ENCODE measurements at places on chromosomes 7 and 10.

- no peak for DNase-seq
These were observed 21.3 kb downstream of the CFAP46 start for GRCh38 chr10:132921086-132921485.

GRCh38 chr7:149304006-149304405, 42.0 kb downstream of the ZNF783 start:
- DNase-seq, result no peak

DNA sequence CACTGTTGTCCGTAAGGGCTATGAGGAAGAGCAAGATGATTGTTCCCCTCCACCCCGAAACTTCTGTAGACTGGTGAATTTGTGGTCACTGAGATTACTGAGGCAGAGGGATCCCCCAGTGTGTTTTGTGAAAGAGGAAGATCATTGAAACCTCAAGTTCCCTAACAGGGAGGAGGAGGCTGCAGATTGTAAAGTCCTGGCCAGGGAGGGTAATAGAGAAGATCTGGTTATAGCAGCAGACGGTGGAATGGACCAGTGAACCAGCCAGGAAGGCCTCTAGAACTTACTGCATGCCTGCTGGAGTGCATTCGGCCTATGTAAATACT, 31.1 kb downstream of the LMTK2 start:
- no peak for DNase-seq

DNA sequence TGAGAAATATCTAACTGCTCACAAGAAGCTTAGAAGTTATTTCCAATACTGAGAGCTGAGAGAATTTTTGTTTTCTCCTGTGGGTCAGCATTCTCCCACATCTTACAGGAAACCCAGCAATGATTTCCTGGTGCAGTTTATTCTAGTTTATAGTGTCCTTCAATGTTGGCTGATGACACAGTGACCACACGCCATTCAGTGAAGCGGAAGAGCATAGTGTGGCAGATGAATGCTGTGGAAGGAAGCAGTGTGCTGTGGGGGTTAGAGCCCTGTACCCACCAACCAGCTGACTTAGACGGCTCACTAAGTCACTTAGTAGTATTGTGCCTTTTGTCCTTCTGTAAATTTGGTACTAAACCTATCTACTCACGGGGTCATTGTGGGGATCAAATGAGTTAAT, 1.4 kb upstream of the TMEM26 start:
- no peak for DNase-seq

DNA sequence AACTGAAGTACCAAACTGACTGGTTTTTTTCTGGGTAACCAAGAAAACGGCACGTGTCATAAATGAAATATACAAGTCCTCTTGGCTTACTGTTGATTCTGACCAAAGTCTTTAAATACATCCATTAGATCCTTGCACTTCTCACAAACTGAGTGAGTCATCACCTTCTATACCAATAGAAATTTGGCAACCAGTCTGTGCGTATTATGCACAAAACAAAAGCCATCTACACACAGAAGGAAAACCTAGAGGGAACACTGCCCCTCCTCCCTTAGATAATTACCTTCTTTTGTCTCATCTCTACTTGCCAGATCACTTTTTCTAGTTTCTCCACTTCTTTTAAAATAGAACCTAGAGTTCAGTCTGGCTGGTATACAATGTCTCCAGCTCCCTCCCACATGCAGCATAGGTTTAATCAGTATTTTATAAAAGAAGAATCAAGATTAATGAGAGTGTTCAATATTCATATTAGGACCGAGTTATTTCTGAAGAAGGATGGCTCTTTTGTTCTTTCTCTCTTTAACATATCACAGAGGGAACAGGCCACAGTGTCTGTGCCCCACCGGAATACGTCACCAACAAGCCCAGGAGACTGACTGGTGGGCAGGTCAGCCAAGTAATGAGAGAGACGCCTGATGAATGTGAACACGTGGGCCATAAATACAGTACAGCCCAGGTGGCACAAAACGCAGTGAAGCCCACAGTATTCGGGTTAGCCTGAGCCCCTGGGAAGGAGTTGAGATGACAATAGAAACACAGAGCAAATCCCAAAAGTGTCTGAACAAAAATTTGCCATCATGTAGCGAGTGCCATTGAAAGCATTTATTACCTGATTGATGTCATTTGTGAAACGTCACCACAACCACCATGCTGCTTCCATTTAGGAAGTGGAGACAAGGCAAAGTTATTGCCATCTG, 91.3 kb downstream of the KIAA1549 start:
- no peak for DNase-seq
